ENCODE measurements at places on chromosomes 4 and X.
A peak's percentile ranks its signal among the peaks of the same experiment; 100 is the strongest.

DNA sequence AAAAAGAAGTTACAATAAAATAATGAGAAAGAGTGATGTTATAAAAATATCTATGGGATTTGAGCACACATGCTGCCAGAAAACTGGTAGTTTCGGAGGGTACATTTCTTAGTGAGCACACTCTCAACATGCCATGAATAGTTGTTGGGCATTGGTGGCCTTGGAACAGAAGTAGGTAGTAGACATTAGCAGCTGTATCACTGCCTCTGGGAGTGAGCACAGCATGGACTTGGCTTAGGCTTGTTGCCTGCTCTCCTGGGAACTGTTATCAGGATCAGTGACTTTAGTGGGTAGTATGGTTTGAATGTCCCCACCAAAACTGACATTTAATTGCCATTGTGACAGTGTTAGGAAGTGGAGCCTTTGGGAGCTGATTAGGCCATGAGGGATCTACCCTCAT is 13.3 kb upstream of the PDLIM3 start:
- H3K36me3 ChIP-seq, result no peaks in the 10 kb centered on the region
- no peak overlapping the region for H3K4me3 ChIP-seq
- no peak for DNase-seq
- H3K27ac ChIP-seq, result no peak overlapping the region
- H3K4me1 ChIP-seq, result no peaks in the 10 kb centered on the region

- H3K27me3 ChIP-seq, result peaks cover 3% of the 10 kb centered on the region
- H3K27ac ChIP-seq, result no peak overlapping the region
- H3K4me3 ChIP-seq, result no peak overlapping the region
- DNase-seq, result no peak
- H3K36me3 ChIP-seq, result no peaks in the 10 kb centered on the region
Observed at GRCh38 chr4:47143261-47143660, 111.9 kb downstream of the GABRB1 start.

DNA sequence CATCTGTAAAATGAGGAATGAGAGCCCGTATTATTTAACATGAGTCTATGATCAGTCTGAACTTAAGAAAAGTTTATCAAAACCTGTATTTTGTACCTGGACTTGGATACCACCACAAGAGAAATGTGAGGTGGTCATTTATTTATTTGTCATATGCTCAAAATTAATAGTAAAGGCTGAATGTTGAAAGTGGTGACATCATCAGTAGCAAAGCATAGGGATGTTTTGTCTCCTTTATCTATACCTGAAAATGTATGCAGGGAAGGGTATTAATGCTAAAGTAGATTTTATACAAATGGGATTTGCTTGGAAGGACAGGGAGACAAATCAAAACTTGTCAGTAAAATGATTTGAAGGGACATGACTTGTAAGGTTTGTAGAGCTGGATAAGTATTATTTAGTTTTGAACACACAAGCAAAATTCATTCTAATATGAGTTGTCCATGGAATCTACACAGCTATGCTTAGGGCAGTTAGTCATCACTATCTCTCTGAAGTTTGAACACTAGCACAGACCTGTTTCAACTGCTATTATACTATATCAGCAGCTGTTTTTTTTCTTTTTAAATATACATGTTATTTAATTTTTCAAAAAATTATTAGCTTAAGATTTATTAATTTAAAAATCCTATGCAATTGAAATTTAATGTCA is 52.4 kb upstream of the GUCY1A1 start:
- H3K27me3 ChIP-seq, result no peaks in the 10 kb centered on the region
- H3K36me3 ChIP-seq, result no peaks in the 10 kb centered on the region
- H3K4me1 ChIP-seq, result no peaks in the 10 kb centered on the region

- H3K4me1 ChIP-seq, result no peaks in the 10 kb centered on the region
- H3K27ac ChIP-seq, result no peak overlapping the region
- no peak for DNase-seq
- no peaks in the 10 kb centered on the region for H3K36me3 ChIP-seq
- H3K27me3 ChIP-seq, result no peaks in the 10 kb centered on the region
Observed at GRCh38 chr4:129532573-129532972, 436.6 kb downstream of the C4orf33 start.

DNA sequence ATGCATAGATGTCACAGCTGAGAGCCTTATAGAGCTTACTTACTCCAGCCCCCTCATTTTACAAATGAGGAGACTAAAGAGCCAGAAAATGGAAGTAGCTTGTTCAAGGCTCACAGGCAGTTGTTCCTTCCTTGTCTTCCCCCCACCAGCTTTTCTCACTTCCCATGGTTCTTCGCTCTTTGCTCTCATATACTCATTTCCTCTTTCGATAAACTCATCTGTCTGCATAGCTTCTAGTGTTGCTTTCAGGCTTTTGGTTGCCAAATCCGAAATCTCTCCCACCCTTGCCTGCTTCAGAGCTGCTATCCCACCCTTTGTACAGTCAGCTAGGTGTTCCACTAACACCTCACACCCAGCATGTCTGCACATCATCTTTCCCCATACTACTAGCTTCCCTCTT is 25.0 kb upstream of the GJB1 start:
- no peaks in the 10 kb centered on the region for H3K36me3 ChIP-seq
- H3K4me1 ChIP-seq, result peaks cover 14% of the 10 kb centered on the region
- no peak overlapping the region for H3K4me3 ChIP-seq
- DNase-seq, result no peak
- H3K27me3 ChIP-seq, result no peaks in the 10 kb centered on the region
- H3K27ac ChIP-seq, result no peak overlapping the region

DNA sequence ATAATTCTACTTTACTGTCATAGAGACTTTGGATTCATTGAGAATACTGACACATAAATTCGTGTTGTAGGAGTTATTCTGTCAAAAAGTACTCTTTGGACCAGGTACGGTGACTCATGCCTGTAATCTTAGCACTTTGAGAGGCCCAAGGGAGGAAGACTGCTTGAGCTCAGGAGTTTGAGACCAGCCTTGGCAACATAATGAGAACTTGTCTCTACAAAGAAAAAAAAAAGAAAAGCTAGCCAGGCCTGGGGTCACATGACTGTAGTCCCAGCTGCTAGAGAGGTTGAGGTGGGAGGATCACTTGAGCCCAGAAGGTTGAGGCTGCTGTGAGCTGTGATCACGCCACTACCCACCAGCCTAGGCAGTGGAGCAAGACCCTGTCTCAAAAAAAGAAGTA is 54.9 kb downstream of the WDR19 start:
- no peak overlapping the region for H3K27ac ChIP-seq
- no peaks in the 10 kb centered on the region for H3K27me3 ChIP-seq
- no peaks in the 10 kb centered on the region for H3K4me1 ChIP-seq
- H3K4me3 ChIP-seq, result no peak overlapping the region
- no peak for DNase-seq

- no peaks in the 10 kb centered on the region for H3K36me3 ChIP-seq
- H3K27ac ChIP-seq, result no peak overlapping the region
- no peak overlapping the region for H3K4me3 ChIP-seq
Observed at GRCh38 chrX:39814391-39814790, 283.4 kb downstream of the BCOR start.

DNA sequence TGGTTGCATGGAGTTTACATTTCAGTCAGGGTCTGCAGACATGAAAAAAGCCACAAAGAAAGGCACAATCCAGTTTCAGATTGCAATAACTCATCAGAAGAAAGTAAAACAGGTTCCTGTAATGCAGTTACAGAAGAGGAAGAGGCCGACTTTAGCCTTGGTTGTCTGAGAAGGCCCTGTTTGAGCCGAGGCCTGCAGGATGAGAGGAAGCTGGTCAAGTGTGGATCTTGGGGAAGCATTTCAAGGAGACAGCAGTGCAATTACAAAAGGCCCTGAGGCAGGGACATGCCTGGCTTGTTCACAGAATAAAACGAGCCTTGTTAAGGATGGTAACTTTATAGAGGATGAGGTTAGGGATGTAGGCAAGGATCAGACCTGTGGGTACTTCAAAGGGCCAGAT is 62.4 kb downstream of the AFF2 start:
- peaks cover 11% of the 10 kb centered on the region for H3K4me1 ChIP-seq
- H3K4me3 ChIP-seq, result no peak overlapping the region
- H3K27me3 ChIP-seq, result no peaks in the 10 kb centered on the region
- H3K36me3 ChIP-seq, result peaks cover 6% of the 10 kb centered on the region
- no peak overlapping the region for H3K27ac ChIP-seq

DNA sequence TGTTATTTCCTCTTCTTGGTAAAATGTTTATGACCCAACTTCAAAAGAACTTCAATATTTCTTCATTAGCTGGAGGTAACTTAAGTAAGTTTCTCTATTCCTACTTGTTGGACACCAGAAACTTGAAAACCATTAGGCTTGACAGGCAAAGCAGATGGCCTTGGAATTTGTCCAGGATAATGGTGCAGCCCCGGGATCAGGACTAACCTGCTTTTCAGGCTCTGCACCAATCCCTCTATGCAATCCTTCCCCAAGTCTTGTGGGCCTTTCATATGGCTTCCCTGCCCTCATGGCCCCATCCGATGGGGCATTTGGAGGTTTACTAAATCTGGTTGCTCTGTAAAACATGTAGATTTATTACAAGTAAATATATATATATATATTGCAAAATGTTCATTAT is 68.5 kb downstream of the SPINK2 start:
- H3K27me3 ChIP-seq, result no peaks in the 10 kb centered on the region
- H3K27ac ChIP-seq, result no peak overlapping the region
- no peak for DNase-seq

DNA sequence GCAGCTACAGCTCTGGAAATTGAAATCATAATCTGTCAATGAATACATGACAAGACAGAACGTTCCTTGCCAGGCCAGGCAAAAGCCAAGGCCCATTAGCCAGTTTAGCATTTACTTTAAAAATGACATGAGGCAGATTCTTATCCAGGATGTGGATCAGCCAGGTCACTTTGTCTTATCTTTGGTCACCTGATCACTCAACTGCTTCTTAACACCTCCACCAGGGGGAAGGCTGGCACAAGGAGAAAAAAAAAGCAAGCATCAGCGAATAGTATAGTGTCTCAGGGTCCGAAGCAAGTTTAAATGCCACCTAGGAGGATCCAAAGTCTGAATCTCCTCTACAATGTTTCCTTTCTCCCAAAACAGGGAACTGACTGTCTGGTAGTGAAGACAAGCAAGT is 18.8 kb downstream of the ATP1B4 start:
- no peak overlapping the region for H3K4me3 ChIP-seq
- H3K36me3 ChIP-seq, result no peaks in the 10 kb centered on the region
- H3K27me3 ChIP-seq, result peaks cover 18% of the 10 kb centered on the region
- no peak for DNase-seq
- no peaks in the 10 kb centered on the region for H3K4me1 ChIP-seq

DNA sequence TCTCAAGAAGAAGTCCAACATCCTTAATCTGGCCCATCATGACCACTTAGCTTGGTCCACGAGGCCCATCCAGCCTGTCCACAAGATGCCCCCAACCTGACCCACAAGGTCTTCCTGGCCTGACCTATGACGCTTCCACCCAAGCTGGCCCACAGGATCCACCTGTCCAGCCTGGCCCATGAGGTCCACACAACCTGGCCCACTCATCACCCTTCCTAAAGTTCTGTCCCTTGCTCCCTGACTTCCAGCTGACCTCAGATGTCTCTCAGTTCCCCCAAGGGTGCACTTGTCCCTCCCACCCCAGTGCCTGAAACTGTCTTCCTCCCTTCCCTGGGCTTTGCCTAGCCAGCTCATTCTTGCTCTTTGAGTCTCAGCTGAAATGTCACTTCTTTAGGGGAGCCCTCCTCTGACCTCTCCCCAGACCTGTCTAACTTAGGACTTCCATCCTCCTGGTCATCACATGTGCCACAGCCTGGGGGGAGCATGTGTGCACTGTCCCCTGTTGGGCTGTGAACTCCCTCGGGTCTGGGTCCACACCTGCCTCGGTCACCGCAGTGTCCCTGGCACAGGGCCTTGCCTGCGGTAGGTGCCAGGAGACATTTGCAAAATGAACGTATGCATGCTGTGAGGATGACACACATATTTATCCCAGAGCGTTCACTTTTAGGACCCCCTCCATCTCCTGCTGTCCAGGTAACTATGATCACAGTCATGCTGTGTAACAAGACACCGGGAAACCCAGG is 61.7 kb downstream of the EVC start:
- no peak overlapping the region for H3K27ac ChIP-seq
- H3K4me3 ChIP-seq, result no peak overlapping the region

DNA sequence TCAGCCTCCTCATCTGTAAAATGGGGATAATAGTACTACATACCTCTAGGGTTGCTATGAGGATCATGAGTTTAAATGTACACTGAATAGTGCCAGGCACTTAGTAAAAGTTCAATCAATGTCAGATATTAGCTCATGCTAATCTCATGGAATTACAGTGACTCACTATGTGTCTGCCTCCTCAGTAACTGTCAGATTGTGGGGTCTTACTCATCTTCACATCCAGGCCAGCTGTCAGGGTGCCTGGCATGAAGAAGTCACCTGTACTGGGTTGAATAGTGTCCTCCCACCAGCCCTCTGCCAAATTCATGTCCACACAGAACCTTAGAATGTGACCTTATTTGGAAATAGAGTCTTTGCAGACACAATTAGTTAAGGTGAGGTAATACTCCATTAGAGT is 54.3 kb upstream of the STIM2 start:
- no peaks in the 10 kb centered on the region for H3K36me3 ChIP-seq
- H3K4me3 ChIP-seq, result no peak overlapping the region
- no peaks in the 10 kb centered on the region for H3K27me3 ChIP-seq

DNA sequence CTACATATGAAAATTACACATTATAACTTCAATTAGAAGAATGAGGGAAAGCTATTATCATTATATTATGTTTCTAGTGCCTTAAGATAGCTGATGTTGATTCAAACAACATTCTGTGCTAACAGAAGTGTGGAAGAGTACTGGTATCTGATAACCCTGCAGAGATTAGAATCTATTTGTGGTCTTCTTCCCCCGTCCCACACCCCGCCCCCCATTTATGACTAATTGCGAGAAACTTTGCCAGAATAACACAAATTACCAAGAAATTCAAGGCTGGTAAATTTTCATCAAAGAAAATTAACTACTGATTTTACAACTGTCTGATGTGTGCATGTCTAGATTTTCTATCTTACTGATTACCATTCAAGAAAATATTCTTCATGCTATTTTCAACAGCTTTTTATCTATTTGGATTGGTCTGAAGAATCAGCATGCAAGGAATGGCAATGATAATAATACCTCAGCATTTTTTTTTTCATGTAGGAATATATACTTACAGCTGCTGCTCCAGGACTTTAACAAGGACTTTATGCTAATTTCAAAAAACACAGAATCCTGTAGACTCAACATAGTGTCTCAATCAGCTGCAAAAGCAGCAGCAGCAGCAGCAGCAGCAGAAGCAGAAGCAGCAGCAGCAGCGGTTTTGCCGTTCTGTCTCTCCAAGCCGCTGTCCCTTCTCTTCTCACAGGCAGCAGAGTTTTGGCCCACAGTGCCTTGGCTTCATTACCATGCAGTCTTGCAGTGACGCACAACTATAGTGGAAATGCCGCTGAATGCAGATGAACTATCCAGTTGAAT is 126.7 kb downstream of the FRYL start:
- H3K27ac ChIP-seq, result no peak overlapping the region
- peak; percentile 5 for DNase-seq
- H3K4me1 ChIP-seq, result peaks cover 24% of the 10 kb centered on the region
- no peaks in the 10 kb centered on the region for H3K27me3 ChIP-seq
- H3K36me3 ChIP-seq, result no peaks in the 10 kb centered on the region
